EH (cell line): ENCODE measurements at places on chromosomes 4 and X.
A peak's percentile ranks its signal among the peaks of the same experiment; 100 is the strongest.

DNA sequence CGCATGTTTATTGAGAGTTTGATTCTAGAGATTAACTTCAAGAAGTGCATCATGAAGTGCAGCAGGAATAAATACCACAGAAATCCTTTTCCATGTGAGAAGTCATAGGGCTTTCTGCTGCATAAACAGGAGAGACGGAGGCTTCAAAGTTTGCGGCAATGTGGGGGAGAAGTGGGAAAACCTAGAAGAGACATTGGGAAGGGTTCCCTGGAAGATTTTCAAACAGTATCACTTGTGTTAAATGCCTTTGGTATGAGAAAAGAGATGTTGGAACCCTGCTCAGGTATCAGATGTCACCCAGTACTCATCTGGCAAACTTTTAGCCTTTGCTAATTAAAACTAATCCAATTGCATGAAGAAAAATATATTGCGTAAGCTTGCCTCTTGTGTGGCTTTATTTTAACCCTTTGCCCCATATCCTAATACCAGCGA lies 15.4 kb downstream of the NHS start:
- no peak for DNase-seq

- DNase-seq = peak; percentile 38
Observed at GRCh38 chr4:140152751-140153418, 1.1 kb downstream of the MAML3 start.

GRCh38 chrX:17405225-17405969 lies 30.4 kb downstream of the NHS start:
- DNase-seq = peak; percentile 67

- no peak for DNase-seq
Observed at GRCh38 chrX:69324851-69325250, 159.6 kb upstream of the PJA1 start.

DNA sequence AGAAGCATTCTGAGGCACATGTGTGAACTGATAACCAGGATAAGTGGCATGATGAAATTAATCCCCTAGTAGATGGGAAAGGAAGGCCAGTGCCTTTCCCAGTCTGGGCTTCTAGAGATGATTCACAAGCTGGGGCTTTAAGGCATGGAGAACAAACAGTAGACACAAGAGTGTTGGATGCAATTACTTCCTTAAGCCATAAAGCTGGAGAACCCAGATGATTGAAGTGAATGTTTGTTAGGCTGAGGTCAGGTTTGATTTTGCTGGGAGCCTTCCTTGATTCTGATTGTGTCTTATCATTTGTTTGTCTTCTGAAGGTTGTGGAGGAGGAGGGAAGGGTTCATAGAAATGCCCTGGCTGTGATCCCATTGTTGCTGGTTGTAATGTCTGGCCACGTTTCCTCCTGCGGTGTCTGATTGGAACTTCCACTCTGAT lies 125.2 kb downstream of the NHS start:
- DNase-seq = peak; percentile 74

- DNase-seq = peak; percentile 88
Observed at GRCh38 chr4:185183622-185184281, 20.0 kb downstream of the CFAP97 start.

DNA sequence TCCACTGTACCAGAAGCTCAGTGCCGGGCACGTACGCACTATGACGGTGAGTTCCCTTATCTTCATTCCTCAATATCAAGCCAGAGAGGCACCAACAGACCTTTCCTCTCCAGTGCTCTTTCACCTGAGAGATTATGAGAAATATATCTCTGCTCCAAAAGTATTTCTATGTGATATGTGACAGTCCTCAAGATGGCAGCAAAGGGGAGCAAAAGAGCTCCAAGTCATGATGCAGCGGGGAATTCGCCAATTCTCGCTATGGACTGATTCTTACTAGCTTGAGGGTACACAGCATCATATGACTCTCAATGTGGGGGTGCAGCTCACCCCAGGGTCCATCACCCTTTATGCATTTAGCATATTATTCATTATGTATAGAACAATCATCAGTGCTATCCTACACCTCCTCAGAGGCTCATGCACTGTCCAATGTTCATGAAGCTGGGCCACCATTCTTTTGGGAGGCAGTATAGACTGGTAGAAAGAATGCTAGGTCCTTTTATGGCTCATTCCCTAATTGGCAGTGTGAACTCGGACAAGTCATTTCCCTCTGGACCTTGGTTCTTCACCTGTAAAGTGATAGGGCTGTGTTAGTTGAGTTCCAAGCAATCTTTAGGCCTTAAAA lies 12.8 kb upstream of the IQSEC2 start:
- DNase-seq = peak; percentile 16

DNA sequence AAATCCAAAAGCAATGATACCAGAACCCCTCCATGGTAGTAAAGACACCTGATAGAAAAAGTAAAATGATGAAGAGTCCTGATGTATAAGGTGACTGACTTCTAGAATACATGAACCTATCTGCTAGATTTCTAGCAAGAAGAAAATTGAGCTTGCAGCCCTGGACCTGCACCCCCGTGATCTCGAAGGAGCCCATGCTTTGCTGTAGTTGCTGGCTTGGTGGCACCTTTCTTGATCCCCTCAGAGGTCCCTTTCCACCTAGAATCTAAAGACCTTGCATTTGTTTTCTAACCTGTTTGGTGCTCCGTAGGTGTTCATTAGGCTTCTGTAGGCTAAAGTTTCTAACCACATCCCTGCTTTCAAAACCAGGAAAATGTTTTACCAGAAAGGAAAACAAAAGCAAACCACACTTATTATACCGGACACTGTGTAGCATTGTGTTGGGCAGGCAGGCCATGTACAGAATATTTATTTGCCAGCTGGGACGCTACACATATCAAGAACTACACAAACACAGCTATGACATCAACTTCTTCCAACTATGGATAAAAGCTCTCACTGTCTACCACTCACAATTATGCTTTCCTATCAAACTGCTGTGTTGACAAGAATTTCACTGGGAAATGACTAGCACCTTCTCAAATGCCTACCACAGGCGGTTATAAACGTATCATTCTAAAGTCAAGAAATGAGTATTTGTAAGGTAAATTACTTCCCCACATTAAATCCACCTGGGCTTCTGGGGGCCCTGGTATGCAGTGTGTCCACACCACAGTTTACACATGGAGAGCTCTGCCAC lies 316.2 kb downstream of the UNC5C start:
- DNase-seq = no peak

GRCh38 chr4:98481167-98481566 lies 177.2 kb downstream of the TSPAN5 start:
- peak; percentile 32 for DNase-seq

DNA sequence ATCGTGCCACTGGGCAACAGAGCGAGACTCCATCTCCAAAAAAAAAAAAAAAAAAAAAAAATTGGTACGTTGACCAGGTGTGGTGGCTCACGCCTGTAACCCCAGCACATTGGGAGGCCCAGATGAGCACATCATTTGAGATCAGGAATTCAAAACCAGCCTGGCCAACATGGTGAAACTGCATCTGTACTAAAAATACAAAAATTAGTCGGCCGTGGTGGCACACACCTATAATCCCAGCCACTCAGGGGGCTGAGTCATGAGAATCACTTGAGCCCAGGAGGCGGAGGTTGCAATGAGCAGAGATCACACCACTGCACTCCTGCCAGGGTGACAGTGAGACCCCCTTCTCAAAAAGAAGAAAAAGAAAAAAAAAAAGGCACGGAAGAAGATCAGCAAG lies 24.5 kb downstream of the RBMX start:
- no peak for DNase-seq

DNA sequence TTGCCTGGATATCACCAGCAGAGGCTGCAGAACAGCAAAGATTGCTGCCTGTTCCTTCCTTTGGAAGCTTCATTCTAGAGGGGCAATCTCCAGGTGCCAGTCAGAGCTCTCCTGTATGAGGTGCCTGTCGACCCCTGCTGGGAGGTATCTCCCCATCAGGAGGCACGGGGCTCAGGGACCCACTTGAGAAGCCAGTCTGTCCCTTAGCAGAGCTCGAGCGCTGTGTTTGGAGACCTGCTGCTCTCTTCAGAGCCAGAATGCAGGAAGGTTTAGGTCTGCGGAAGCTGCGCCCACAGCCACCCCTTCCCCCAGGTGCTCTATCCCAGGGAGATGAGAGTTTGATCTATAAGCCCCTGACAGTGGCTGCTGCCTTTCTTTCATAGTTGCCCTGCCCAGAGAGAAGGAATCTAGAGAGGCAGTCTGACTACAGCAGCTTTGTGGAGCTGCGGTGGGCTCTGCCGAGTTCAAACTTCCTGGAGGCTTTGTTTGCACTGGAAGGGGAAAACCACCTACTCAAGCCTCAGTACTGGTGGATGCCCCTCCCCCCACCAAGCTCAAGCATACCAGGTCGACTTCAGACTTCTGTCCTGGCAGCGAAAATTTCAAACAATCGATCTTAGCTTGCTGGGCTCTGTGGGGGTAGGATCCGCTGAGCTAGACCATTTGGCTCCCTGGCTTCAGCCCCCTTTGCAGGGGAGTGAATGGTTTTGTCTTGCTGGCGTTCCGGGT lies 57.9 kb downstream of the DKK2 start:
- no peak for DNase-seq

GRCh38 chr4:40811956-40812355 lies 62.2 kb downstream of the NSUN7 start:
- peak; percentile 53 for DNase-seq

DNA sequence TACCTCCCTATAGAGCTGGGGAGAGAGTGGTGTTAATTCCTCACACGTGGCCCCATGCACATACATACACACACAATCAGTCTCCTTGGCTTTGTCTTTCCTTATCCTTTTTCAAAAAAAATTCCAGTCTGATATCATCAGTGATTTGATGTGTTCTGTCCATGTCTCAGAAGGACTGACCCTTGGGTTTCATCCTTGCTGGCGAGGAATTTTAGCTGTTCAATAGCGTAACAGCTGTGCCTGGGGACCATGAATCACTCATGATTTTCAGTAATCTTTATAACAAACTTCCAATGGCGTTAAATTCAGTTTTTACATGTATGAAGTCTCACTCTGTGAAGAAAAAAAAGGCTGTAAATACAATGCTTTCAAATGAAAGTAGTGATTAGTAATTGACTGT lies 204.6 kb downstream of the RBMX2 start:
- DNase-seq = no peak

GRCh38 chrX:40329616-40330015 lies 231.9 kb upstream of the BCOR start:
- DNase-seq = no peak

DNA sequence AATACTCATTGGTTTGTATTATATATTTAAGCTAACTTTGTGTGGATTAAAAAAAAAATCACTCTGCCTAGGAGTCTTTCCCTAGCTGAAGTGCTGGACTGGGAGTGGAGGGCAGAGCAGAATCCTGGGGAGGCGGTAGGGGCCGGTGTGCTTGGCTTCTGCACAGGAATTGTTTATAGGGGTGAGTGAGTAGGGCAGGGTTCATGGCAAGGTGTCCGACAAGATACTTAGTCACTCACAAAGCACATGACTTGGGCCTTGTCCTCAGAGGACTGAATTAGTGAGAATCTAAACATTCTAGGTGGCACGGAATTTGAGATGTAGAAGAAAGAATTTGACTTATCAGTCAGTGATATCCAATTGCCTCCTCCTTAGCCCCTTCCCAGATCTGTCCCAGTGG lies 32.2 kb downstream of the FNIP2 start:
- DNase-seq = no peak

- no peak for DNase-seq
Observed at GRCh38 chrX:30483996-30484395, 93.6 kb downstream of the TASL start.

GRCh38 chr4:85928775-85929591 lies 430.9 kb downstream of the MAPK10 start:
- DNase-seq = peak; percentile 82

GRCh38 chr4:67207941-67208441 lies 337.3 kb downstream of the CENPC start:
- DNase-seq = no peak

DNA sequence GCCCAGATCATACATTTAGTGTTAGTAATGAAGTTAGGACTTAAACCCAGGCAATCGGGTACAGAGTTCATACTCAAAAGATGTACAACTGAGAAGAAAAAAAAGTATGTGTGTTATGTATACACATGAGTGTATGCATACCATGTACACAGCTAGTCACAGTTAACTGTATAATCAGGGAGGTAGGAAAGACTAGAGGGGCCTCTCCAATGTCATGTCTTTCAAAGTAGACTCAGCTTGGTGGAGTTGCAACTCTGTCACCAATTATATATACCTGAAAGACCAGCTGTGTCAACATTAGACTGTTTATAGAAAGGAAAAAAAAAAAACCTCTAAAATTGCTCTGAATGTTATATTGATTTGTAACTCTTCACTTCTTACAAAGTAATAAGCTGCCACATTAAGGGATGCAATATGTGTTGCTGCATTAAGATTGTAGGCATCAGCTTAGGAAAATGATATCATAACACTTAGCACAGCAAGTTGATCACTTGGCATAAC lies 167.5 kb downstream of the DCTD start:
- no peak for DNase-seq

DNA sequence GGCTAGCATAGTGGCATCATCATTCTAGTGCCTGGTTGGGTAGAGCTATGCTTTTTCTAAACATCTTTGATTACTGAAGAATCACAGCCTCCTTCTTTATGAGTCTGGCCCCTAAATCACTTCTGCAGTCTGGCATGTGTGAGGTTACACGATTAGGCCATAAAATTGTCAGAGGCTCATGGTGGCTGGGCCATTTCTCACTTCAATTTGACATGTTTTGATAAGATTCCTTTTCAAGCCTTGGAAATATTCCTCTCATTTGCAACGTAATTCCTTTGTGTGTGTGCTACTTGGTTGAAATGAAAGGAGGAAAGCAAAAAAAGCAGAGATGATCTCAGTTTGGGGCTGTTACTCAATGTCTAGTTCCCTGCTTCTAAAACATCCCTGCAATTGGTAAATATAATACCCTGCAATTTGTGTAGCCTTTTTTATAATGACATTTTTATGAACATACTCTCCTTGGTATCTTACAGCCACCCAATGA lies 6.2 kb downstream of the CCKAR start:
- DNase-seq = peak; percentile 70

DNA sequence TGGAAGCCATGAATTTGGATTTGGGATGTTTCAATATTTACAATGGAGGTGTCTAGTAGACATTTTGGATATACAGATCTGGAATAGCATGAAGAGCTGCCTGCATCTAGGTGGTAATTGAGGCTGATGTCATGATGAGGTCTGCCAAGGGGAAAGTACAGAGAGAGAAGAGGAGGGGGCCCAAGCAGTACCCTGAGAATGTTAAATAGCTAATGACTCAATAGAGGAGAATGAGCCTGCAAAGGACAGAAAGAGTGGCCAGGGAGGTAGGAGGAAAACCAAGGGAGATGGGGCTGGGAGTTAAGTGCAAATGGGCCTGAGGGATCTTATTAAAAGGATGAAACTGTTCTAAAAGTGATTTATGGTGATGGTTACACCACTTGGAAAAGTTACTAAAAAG lies 182.2 kb upstream of the KIT start:
- peak; percentile 54 for DNase-seq

- DNase-seq = no peak
Observed at GRCh38 chr4:86847571-86847970, 1.6 kb downstream of the SLC10A6 start.
